ENCODE measurements at places on chromosomes 6 and 20.

DNA sequence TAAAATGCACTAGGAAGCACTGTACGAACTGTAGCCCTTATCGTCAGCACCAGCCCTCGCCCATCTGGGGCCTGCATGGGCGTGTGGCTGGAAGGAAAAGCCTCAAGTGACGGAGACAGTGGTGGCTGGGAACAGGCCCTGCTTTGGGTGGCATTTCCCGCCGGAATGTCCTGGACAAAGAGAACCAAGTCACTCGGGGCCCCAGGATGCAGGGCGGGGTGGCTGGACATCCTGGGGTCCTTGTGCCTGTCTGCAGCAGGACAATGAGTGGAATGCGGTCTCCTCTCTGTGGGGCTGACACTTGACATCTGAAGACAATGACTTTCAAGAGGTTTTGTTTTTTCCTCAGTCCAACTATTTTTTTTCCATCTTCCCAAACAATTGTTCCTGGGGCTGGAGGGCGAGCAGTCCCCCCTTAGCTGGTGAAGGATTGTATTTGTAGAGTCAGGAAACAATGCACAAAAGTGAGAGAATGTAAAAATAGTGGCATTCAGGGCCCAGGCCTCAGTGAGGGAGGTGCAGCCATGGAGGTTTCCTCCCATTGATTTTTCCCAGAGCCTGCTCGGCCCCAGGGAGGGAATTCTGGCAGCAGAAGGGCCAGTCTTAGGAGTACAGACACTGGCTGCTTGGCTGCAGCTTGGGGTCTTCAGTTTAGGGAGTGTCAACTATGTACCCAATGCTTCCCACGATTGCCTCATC, 64.4 kb downstream of the PREX1 start:
- DNase-seq = no peak

DNA sequence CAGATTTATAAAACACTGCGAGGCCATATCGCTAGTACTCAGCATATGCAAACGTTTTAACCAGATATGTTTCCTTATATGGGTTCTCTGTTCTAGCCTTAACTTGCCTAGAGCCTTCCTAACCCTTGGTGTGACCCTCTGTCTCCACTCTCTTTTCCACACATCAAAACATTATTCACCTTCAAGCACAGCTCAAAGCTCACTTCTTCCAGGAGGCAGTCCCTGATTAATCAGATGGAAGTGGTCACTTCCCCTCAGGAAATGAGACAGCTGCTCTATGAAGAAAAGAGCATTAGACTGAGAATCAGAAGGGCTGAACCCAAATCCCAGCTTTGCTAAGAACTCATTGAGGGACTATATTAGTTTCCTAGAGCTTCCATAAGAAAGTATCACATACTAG, 39.8 kb upstream of the SLC17A4 start:
- DNase-seq = no peak

GRCh38 chr6:165231581-165232561, 77.5 kb downstream of the C6orf118 start:
- peak; percentile 3 for DNase-seq

- DNase-seq = no peak
These were observed 134.1 kb downstream of the MTHFD1L start for GRCh38 chr6:150999576-150999975.

GRCh38 chr6:82612475-82613039, 248.9 kb downstream of the TPBG start:
- no peak for DNase-seq

Data from HTR-8/SVneo (cell line).